Activated CD4-positive, alpha-beta T cell treated with anti-CD3 and anti-CD28 coated beads, Interleukin-2, amount 50 U/mL, for 16 hours (primary cell): ENCODE measurements at places on chromosomes 13 and 19.

- no peak for DNase-seq
Measured at GRCh38 chr13:47680748-47681147, 320.3 kb downstream of the SUCLA2 start.

DNA sequence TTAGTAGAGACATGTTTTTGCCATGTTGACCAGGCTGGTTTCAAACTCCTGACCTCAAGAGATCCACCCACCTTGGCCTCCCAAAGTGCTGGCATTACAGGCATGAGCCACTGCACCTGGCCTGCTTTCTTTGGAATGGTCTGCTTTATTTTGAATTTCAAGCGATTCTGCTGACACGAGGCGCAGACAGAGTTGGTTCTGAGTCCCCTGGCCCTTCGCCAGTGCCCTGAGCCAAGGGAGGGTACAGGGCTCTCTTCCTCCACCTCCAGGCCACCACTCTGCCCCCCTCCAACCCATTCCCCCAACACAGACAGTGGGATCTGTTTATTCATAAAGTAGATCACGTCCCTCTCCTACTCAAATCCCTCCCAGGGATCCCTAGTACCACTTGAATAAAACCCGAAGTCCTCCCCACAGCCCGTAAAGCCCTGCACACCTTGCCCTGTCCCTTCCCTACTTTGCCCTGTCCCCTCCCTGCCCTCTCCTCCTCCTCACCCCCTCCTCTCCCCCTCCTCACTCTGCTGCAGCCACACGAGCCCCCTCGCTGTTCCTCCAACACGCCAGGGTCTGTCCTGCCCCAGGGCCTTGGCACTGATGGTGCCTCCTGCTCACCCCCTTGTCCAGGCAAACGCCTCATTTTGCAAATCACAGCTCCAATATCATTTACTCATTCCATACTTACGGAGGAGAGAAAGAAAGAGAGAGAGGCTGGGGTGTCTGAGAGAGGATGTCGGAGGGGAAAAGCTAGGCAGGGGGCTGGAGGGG is 22.4 kb downstream of the ZNRF4 start:
- DNase-seq: no peak

DNA sequence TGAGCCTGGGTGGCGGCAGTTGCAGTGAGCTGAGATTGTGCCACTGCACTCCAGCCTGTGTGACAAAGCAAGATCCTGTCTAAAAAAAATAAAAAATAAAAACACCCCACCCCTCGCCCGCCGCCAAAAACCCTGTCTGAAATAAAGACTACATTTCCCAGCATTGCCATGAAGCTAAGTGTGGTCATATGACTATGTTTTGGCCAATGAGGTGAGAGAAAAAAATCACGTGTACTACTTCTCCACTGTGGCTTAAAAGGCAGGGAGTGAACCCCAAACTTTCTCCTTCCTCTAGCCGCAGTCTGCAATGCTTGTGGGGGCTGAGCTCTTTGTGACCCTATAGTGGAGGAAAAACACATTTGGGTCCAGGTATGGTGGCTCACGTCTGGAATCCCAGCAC is 54.9 kb downstream of the COLGALT1 start:
- peak; percentile 23 for DNase-seq

DNA sequence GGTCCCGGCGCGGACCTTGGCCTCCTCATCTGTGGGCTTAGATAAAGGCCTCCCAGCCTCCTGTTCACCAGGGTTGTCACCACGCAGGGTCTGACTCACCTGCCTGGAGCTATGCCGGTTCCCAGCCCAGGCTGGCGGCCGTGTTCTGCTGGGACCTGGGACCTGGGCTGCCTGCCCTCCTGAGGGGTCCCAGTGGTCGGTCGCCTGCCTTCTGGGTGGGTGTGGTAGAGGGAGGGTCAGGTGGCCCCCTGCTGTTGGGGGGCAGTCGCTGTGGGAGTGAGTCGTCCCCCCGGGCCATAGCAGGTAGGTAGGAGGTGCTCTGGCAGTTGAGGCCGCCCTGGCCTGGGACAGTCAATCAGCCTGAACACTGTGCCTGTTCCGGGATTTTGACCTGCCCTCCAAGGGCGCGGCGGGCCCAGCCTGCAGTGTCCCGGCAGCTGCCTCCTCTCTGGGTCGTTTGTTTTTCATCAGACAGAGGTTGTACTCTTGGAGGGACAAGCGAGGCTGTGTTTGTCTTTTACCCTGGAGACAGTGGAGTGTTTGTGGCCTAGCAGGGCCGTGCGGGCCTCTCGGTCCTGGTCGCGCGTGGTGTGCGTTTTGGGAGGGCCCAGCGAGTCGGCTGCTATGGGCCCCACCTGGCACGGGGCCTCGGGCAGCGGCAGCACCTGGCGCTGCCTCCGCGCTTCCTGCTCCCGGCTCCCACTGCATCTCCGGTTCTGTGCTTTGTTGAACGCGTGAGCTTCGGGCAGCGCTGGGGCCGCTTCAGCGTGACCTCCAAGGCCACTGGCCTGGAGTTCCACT is 2.6 kb downstream of the ADAT3 start:
- DNase-seq: no peak

DNA sequence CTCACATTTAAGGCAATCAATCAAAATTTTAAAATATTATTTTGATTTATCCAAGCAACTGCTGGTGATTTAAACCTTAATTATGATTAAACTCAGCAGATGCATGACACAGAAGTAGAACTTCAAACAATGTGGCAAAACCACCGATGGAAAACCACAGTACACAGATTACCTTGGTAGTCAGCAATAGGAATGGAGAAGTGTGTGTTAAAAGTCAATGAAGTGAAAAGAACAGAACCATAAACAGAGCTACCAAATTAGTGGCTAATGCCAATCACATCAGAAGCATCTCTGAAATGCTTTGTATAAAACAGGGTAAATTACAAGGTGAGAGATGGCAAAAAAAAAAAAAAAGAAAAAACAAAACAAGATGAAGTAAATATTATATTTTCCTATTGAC is 31.2 kb downstream of the KATNAL1 start:
- peak; percentile 29 for DNase-seq
